Activated CD4-positive, alpha-beta T cell treated with anti-CD3 and anti-CD28 coated beads for 36 hours (primary cell): ENCODE measurements at places on chromosomes 7 and 10.

- DNase-seq: no peak
Measured at GRCh38 chr7:99255463-99255862, 17.2 kb upstream of the MYH16 start.

- DNase-seq: no peak
Measured at GRCh38 chr7:67348171-67348570, 351.5 kb downstream of the TYW1 start.

GRCh38 chr7:135258585-135258984, 24.9 kb downstream of the STRA8 start:
- DNase-seq: no peak

GRCh38 chr10:131579251-131580071, 267.9 kb upstream of the TCERG1L start:
- no peak for DNase-seq

- no peak for DNase-seq
Measured at GRCh38 chr10:114684822-114685209, 26.7 kb upstream of the ABLIM1 start.

DNA sequence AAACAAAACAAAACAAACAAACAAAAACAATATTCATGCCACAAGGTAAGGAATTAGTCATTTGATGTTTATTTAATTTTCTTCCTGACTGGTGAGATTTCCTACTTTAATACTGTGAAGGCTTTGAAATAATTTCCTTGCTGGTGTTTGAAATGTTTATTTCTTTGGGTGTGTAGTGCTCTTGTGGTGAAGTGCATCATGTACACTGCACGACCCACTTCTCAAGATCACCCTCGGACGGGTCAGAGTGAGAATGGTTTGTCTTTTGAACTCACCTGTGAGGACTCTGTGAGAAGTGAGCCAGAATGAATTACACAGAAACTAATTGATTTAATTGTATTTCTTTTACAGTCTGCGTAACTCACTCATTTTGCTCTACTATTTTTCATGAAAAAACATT, 1211.5 kb downstream of the SORCS1 start:
- DNase-seq: no peak
